ENCODE measurements at places on chromosomes 7 and 10.
A peak's percentile ranks its signal among the peaks of the same experiment; 100 is the strongest.

DNA sequence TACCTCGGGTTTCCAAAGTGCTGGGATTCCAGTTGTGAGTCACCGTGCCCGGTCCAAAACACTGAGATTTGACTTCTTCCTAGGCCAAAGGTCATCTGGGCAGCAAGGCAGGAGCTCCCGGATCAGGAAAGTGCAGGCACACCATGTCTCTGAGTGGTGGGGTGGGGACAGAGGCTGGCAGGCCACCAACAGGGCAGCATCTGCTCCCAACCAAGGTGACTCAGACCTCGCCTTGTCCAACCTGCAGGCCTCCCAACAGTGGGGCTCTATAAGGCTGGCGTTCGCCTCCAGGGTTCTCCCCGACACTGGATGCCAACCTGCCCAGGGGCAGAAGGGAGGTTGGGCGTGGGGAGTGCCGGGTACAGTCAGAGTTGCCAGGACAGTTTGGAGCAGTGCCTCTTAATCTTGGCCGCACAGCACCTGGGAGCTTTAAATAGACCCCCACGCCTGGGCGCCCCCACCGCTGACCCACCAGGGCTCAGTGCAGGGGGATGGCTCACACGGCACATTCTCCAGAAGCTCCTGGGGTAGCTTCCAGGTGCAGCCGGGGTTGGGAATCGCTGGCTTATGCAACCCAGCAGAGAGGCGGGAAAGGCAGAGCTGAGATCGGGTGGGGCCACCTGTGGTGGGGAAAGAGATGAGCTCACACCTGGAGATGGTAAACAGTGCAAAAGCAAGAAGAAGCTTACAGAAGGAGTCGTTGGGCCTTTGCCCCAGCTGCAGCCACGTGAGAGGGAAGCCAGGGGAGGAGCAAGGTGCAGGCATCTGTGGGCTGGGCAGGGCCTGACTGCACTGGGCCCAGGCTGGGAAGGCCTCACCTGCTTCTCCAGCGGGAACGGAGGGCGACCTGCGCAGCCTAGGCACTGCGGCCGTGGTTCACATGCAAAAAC is 10.9 kb downstream of the CALML5 start:
- DNase-seq, result peak; percentile 91

- no peak for DNase-seq
These were observed 238.5 kb downstream of the CACNB2 start for GRCh38 chr10:18378766-18379165.

- no peak for DNase-seq
These were observed 21.1 kb downstream of the SP4 start for GRCh38 chr7:21448974-21449373.

GRCh38 chr10:15464381-15464780 is 93.3 kb upstream of the FAM171A1 start:
- DNase-seq, result no peak

- DNase-seq, result no peak
These were observed 118.3 kb downstream of the MYO3A start for GRCh38 chr10:26052326-26052725.

DNA sequence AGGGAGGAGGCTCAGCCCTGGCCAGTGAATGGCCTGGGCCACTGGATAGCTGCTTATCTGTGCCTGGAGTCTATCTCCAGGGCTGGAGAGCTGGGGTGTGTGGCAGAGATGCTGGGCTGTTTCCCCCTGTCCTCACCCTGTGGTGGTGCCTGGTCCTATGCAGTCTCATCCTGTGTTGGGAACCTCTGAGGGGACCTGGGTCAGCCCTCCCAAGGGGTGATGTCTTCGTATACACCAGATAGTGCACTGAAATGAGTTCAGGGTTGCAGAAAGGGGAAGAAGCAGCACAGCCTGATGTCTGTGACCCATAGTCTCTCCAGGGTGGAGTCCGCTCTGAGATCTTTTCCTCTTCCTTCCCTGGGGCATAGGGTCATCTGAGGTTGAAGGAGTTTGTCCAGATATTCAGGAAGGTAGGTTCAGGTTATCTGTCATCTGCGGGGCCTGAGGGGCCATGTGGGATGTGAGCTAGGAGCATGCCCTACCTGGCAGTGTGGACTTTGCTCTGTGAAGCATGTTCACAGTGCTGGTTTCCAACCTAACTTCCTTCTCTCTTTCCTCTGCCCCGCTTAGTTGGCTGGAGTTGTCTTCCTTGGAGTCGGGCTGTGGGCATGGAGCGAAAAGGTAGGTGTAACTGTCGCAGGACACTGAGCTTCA is 33.4 kb upstream of the SH2D4B start:
- DNase-seq, result no peak

GRCh38 chr10:12729885-12730284 is 271.6 kb downstream of the CCDC3 start:
- DNase-seq, result no peak

GRCh38 chr10:114374053-114374791 is 30.1 kb downstream of the AFAP1L2 start:
- no peak for DNase-seq

GRCh38 chr10:18607503-18608378 is 43.6 kb downstream of the NSUN6 start:
- DNase-seq, result peak; percentile 74

- no peak for DNase-seq
These were observed 12.5 kb downstream of the GPER1 start for GRCh38 chr7:1100386-1100785.

GRCh38 chr7:44541-44896 is 147.9 kb upstream of the FAM20C start:
- DNase-seq, result peak; percentile 15

- no peak for DNase-seq
These were observed 56.0 kb upstream of the PDGFA start for GRCh38 chr7:575425-576366.

DNA sequence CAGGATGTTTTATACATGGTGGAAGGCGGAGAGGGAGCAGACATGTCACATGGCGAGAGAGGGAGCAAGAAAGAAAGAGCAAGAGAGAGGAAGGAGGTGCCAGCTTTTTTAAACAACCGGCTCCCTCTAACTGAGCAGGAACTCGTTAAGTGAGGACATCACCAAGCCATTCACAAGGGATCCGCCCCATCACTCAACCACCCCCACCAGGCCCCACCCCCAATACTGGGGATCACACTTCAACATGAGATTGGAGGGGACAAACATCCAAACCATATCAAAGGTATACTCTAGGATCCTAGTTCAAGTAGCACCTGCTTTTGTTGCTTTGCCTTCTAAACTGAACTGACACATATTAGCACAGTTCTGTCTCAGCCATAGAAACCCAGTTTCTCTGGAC is 141.9 kb upstream of the KLF14 start:
- DNase-seq, result no peak

GRCh38 chr7:79504607-79505389 is 51.3 kb upstream of the MAGI2 start:
- DNase-seq, result no peak

DNA sequence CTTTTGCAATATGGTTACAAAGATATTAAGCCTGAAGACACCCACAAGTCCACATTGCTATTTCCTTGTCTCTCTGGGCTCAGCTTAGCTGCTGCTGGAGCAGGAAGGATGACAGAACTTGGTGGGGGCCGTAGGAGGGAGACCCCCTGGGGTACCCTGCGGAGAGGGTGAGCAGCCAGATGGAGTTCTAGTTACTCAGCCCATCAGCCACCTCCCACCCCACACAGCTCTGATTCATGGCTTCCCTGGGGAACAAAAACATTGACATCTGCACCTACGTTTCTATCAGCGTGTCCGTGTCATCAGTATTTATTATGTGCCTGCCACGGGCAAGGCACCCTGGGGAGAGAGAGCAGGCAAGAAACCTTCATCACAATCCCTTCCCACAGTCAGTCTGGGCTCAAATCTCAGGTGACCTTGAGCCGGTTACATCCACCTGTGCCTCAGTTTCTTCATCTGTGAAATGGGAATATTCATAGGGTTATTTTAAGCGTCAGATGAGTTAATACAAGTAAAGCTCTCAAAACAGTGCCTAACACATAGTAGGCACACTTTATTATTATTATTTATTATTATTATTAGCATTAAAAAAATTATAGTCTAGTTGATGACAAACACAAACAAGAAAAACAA is 131.5 kb downstream of the C10orf105 start:
- no peak for DNase-seq

- DNase-seq, result no peak
These were observed 732.8 kb upstream of the IGFBP3 start for GRCh38 chr7:46653848-46654247.

GRCh38 chr10:101858723-101859500 is 15.3 kb upstream of the KCNIP2 start:
- no peak for DNase-seq
